Ecto neural progenitor cell (in vitro differentiated cells): ENCODE measurements at places on chromosomes 4 and X.

GRCh38 chr4:139988863-139989765, 164.9 kb downstream of the MAML3 start:
- no peak for DNase-seq

DNA sequence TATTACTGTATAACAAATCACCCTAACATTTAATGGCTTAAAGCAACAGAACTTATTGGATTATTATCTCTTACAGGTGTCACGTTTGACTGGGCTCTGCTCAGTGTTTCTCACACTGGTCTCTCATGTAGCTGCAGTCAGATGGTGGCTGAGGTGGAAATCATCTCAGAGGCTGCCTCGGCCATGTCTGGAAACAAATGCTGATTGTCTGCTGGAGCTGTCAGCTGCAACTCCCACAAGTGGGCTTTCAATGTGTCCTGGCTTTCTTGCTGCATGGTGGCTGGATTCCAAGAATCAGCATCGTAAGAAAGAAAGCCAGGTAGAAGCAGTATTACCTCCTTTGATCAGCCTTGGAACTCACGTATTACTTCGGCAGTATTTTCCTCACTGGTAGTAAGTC, 277.6 kb downstream of the SPANXN1 start:
- no peak for DNase-seq

- no peak for DNase-seq
Observed at GRCh38 chrX:9829308-9830267, 43.4 kb downstream of the SHROOM2 start.

GRCh38 chr4:86993909-86994681, 59.3 kb downstream of the AFF1 start:
- DNase-seq = no peak

DNA sequence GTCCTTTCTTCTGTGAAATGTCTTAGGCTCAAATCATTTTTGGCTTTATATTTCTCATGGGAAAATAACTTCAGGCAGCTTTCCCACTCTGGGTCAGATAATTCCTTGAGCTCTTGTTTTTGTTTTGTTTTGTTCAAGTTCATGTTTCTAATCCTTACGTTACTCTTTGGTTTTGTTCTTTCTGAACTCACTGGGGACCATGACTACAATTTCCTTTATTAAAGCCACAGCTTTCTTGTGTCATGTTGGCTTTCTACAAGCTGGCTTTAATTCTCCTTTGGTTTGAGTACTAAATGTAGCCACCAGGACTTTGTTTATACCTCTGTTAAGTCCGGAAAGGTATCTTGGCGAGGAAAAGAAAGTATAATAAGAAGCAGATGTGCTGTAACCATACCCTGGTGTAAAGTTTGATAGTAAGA, 30.8 kb upstream of the ANXA3 start:
- DNase-seq = no peak

DNA sequence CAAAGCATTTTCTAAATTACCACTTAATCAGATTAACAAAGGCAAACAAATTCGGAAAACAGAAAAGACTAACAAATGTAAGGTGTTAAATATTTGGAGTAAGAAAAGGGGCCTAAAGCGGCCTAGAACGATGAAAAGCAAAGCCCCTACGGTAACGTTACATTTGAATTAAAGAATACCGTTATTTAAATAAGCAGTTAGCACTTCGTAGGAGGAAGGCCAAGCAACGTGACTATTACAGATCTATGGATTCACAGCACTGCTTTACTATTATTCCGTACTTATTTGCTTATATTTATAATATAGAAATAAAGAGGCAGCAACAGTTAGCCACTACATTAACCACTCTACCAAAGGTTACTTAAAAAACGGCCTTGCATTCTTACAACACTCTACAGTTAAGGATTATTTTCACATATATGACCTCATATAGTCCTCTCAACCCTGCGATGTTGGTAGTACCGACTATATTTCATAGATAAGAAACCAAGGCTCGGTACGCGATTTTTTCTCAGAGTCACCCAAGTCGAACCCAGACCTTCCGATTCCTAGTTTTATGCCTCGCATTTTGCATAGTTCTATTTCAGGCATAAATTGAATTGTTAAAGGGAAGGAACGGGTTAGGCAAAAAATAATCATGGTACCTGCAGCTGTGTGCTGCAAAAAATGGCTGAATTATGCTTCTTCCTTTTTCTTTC, 2.9 kb downstream of the KLHL15 start:
- DNase-seq = no peak

DNA sequence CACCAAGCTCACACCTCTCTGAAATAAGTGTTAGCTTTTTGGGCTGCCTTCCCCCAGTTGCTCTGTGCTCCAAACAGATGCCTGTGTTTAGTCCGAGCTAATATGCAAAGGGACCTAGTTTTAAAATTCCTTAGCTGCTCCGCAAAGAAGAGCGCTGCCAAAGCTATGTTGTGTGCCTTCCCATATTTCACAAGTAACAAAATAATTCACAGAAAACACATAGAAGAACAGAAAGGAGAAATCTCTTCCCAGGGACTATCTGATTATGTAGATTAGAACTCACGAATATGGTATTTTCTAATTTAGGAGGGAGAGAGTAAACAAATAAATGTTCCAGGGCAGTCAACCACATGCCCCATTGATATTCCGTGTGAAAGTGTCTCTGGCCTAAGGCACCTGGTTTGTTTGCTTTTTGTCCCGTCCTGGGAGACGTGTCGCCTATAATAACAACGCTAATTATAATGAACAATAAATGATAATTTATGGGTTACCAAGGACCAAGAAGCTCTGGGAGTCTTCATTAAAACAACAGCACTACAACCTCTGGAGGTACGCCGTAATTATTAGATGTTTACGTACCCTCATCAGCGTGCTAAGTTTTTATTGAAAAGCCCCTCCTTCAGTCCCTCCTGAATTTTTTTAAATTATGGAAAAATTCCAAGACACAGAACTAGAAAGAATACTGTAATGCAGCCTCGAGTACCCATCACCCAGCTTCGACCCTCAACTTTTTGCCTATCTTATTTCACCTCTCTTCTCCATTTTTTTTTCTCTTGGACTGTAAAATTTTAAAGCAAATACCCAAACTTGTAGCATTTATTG, 1.2 kb upstream of the CCNG2 start:
- no peak for DNase-seq

- no peak for DNase-seq
Observed at GRCh38 chr4:4603592-4603991, 61.7 kb upstream of the STX18 start.

- DNase-seq = no peak
Observed at GRCh38 chrX:151085207-151085606, 91.2 kb upstream of the GPR50 start.

GRCh38 chr4:107645604-107646003, 74.4 kb downstream of the PAPSS1 start:
- no peak for DNase-seq

DNA sequence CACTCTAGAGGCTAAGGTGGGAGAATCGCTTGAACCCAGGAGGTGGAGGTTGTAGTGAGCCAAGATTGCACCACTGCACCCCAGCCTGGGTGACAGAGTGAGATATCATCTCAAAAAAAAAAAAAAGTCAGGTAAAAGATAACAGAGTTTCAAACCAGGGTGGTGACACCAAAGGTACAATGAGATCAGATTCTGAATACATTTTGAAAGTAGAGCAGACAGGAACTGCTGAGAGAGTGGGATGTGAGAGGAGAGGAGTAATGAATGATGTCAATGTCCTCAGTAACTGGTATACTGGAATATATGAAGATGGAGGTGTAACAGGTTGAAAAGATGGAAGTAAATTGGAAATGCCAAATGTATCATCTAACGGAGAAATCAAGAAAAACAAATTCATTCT, 135.6 kb downstream of the CAMK2D start:
- no peak for DNase-seq

DNA sequence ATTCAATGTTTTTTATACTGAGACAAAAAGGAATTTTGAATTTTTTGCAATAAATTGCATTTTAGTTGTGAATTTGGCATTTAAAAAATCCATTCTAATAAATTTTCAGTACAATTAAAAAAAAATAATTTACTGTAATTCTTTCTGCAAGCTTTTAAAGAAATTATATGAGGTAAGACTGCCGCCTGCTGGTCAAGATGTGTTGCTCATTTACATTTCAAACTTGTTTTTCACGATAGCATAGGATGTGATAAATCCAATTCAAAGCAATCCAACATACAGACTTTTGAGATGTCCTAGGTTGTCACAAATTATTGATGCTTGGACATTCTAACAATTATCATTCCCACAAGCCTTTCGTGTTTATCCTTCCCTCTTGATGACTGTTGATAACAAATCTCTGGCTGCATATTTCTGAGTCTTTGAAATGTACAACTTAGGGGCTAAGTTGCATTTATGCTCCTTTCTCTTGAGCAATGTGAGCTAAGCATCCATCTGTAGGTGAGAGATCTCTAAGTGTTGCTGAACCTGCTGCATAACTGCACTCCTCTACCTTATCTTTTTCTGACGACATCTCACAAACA, 21.7 kb upstream of the MFAP3L start:
- DNase-seq = no peak

GRCh38 chr4:72505314-72505744, 63.7 kb downstream of the ADAMTS3 start:
- DNase-seq = peak; percentile 60

DNA sequence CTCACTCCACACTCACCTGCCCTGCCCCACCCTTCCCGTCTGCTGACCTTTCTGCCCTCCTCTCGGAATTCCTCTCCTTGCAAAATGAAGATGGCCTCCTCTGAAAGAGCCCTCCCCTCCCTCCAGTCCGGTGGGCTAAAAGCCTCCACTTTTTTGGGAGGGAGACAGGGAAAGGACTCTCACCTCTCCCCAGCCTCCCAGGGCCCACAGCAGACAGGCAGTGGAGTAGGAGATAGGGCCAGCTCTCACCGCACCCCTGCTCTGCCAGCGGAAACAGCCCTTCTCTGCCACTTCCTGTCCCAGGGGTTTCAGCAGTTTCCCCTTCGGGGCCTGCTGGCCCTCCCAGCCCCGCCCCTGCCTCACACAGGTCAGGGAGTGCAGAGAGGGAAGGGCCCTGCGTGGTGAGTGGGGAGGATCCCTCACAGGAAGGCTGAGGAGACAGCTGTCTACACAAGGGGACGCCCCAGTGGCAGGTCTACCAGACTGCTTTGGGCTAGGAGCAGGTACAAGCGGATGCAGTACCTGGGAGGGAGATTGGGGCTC, 18.2 kb downstream of the ELF4 start:
- DNase-seq = no peak

DNA sequence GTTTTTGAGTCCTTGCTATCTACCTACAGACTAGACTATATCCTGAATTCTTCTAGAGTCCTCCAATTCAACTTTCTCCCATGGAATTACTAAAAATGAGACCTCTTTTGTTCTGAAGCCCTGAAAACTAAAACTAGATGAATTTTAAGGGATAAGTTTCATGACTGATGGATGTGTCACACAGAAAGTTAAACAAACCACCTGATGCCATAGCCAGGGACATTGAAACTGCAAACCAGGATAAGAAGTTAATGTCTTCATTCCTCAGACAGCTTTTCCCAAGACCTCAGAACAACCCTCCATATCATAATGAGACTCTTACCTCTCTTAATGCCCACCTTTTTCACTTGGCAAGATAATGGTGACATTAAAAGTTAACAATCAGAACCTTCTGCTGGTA, 81.5 kb upstream of the PTPN13 start:
- DNase-seq = no peak

DNA sequence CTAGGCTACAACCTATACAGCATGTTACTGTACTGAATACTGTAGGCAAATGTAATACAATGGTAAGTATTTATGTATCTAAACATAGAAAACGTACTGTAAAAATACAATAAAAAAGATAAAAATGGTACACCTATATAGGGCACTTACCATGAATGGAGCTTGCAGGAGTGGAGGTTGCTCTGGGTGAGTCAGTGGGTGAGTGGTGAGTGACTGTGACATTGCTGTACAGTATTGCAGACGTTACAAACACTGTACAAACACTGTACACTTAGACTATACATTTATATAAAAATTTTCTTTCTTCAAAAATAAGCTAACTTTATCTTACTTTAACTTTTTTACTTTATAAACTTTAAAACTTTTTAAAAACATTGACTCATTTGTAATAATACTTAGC, 190.3 kb upstream of the NR3C2 start:
- no peak for DNase-seq

DNA sequence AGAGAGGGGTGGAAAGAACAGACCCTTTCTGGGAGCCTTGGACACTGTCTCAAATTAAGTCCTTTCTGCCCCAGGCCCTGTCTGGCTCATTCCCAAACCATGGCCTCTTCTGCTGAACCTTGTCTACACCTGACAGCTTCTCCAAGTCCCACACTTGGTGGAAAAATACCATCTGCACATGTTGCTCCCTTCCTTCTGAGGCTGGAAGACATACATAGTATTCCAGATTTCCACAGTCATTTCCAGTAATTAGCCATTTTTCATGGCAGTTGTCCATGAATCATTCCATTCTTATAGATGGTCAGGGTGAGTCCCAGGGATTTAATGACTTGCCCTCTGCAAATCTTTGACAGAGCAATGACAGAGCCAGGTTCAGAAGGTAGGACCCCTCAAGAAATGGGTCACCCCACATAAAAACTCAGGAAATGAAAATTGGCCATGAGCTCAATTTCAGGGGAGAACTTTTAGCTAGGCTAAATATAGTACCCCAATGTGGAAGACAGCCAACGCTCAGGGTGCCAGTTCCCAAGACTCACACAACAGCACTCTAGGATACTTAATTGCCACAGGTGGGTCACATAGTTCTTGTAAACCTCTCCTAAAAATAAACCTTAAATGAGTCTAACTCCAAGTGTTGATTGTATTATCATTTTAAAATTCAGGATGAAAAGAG, 16.2 kb upstream of the DAPP1 start:
- DNase-seq = no peak

DNA sequence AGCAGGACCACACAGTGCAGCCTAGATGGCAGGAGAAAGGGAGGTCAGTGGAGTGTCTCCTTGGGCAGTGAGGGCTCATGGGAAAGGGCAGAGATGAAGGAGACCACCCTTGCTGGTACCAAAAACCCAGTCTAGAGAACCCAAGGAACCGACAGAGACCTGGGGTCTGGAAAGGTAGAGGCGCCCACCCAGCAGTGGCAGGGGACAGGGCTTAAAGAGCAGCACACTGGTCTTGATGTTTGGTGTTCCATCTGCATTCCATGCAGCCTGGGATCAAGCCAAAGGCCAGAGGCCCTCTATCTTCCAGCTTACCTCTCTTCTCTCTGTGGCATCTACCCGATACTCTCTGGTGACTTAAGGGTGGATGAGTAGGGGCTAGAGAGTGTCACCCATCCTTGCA, 127.5 kb downstream of the PJA1 start:
- DNase-seq = peak; percentile 9
